ENCODE measurements at places on chromosomes 13 and 19.

- no peak for DNase-seq
Measured at GRCh38 chr13:30023196-30023895, 172.9 kb upstream of the UBL3 start.

- DNase-seq = no peak
Measured at GRCh38 chr13:61857198-61857597, 441.5 kb upstream of the PCDH20 start.

- DNase-seq = no peak
Measured at GRCh38 chr19:5128251-5128935, 159.5 kb downstream of the KDM4B start.

DNA sequence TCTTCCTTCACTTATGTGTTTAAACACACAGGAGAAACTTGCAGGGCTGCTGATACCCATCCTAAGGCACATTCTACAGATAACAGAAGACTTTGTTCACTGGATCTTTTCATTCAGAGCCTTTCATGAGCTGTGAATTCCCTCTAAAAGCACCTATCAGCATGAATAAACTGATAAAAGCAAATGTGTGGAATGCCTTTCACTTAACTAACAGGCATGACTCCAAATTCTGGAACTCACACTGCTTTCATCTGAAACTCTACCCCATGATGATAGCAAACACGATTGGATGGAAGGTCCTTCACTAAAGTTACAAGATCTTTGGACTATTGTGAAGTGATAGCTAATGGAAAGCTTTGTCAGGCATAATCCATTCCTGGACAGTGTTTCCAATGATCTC, 457.3 kb downstream of the EFNB2 start:
- DNase-seq = no peak

DNA sequence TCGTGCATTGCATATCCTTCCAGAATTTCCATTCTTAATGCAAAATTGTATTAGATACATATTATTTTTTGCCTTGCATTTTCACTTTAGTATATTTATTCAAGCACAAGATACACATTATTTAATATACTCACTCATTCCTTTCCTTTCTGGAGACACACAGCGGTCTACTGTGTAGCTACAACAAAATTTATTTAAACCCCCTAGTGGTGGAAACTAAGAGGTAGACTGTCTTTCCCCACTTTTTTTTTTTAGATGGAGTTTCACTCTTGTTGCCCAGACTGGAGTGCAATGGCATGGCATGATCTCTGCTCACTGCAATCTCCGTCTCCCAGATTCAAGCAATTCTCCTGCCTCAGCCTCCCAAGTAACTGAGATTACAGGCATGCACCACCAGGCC, 2040.3 kb upstream of the PCDH20 start:
- DNase-seq = no peak

- no peak for DNase-seq
Measured at GRCh38 chr13:84553227-84553626, 671.0 kb upstream of the SLITRK1 start.

- no peak for DNase-seq
Measured at GRCh38 chr13:63409791-63410351, 1994.2 kb upstream of the PCDH20 start.

- DNase-seq = no peak
Measured at GRCh38 chr19:18419699-18420460, 682 bp downstream of the SSBP4 start.

- no peak for DNase-seq
Measured at GRCh38 chr13:108212886-108213285, 2.5 kb downstream of the LIG4 start.

DNA sequence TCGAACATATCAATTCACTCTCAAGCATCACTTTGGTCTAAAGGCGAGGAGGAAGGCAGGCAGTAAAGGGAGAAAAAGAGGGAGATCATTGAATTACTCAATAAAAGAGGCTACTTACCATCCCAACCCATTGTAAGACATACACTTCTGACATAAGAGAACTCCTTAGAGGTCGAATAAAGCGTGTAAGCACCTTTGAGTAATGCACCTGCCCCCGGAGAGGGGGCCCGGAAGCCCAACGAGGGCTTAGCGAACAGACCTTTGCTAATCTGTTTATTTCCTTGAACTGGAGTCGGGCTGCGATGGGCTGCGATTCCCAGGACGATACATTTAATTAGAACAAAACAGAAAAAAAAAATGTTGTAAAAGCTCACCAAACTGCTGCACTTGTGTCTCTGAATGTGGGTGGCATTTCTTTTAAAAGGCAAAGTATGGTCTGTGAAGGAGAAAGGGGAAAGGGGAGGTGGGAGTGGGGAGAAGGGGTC, 3.0 kb downstream of the ZC3H4 start:
- no peak for DNase-seq

GRCh38 chr13:33016414-33017322, at the start of gene KL:
Gene KL (plus strand): TSS chr13:33016423. CDS start chr13:33016441, 18 bp downstream.
- no peak for DNase-seq

DNA sequence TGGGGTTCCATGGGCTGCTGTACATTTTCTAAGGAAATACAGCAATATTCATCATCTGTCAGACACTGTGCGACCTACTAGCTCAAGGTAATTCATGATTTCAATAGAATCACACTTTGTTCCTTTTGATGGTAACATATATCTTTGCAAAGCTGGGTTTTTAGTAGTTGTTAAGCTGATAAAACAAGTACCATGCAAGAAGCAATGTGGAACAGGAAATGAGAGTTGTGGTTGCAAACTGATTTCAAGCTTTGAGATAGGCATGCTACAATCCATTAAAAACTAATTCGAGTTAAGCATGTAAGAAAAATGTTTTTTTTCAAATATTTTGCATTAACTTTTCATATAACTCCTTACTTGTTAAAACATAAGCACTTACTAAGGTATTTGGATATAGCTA, 6.8 kb upstream of the MBNL2 start:
- DNase-seq = no peak

DNA sequence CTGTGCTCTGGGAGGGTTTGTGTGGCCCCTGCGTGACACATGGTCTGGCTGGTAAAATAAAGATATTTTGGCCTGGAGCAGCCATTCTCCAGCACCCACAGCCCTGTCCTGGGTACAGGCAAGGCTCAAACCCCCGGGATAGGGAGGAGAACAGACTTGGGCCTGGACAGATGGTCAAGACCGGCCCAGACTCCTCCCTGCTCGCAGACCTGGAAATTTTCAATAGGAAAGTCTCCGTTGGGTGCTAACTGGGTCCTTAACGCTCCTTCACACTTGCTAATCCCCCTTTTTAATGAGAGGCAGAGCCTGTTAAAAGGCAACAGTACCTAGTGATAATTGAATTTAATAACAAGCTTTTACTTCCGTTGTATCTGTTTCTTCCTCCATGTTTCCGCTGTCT, 2.5 kb downstream of the PALM start:
- no peak for DNase-seq

DNA sequence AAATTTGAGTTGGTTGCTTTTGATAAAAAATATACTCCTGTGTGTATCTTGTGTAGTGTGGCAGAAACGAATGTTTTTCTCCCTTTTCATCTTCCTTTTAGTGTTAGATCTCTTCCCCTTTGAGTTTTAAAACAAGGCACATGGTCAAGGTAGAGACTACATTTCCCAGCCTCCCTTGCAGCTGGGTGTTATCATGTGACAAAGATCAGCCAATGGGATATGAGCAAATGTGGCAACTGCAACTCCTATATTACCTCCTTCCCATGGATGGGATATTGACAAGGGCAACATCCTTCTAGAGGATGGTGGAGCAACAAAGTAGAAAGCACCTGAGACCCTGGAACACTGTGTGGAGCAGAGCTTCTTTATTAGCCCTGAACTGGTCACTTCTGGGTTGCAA, 42.4 kb downstream of the ADGRE3 start:
- DNase-seq = no peak

DNA sequence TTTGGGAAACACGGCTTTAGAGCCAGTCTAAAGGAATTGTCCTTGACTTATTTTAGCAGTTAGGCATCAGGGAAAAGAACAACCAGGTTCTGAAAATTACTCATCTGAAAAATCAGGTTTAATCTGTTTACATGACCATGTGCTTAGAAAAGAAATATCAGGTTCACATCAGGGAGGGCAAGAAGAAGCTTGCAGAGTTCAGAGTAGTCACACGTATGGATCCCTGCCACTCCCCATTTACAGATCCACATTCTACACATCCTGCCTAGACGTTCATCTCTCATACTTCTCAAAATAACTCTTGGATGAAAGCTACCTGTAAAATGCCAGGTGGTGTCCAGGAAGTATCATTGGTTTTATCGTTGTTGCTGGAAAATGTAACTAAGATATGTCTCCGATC, 14.0 kb upstream of the PHF11 start:
- no peak for DNase-seq

GRCh38 chr13:38821770-38822551, 135.1 kb downstream of the FREM2 start:
- no peak for DNase-seq

GRCh38 chr13:101698400-101698799, 245.9 kb downstream of the ITGBL1 start:
- peak; percentile 42 for DNase-seq

- DNase-seq = no peak
Measured at GRCh38 chr13:22062478-22063205, 391.8 kb downstream of the FGF9 start.

GRCh38 chr13:31930490-31930889, 101.1 kb upstream of the FRY start:
- no peak for DNase-seq

- no peak for DNase-seq
Measured at GRCh38 chr13:104301171-104301975, 1235.2 kb upstream of the SLC10A2 start.

DNA sequence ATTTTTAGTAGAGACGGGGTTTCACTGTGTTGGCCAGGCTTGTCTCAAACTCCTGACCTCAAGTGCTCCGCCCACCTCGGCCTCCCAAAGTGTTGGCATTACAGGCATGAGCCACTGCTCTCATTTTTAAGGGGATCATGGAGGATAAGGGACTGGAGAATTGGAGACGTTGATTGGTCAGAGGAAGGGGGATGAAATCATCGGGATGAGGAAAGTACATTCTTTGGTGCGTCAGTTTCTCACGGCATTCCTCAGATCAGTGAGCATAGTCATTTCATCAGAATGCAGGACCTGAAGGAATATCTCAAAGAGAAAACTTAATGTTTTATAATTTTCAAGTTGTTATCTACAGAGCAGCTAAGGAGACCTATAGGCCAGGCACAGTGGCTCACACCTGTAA, 14.0 kb downstream of the ZNF114 start:
- DNase-seq = peak; percentile 67

- peak; percentile 69 for DNase-seq
Measured at GRCh38 chr19:45506989-45507871, at the start of gene VASP. Gene VASP (plus strand): TSS chr19:45507479. CDS start chr19:45507772, 293 bp downstream.
